ENCODE measurements at places on chromosomes 5 and 9.

GRCh38 chr5:31607546-31607945, 31.4 kb upstream of the PDZD2 start:
- no peak for DNase-seq

DNA sequence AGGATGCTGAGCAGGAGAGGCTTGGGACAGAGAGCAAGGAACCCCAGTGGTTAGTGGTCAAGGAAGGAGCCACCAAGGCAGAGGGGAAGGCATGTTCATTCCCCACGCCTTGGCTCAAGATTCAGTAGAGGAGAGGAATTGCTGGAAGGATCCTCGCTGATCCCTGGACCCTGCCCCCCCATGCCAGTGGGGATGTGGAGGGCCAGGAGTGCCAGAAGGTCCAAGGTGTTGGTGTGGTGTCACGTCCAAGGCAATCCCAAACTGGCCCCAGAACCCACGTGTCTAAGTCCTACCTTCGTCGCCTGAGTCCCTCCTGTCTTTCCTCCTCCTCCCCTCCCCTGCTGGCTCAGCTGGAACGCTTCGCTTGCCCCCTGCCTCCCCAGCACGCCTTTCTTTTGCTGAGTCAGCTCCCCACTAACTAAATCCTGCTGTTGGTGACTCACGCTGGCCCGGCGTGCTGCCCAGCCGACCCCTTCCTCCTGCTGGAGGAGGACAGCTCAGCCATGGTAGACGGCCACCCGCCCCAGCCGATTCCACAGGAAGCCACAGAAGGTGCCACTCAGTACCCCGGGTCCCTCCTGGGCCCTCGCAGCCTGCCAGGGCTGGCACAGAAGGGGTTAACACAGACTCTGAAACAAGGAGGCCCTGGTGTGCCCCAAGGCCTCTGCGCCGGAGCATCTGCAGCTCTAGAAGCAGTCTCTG, 37.6 kb upstream of the ORM1 start:
- no peak for DNase-seq

GRCh38 chr5:174045470-174046025, at the start of gene NSG2:
NSG2 (plus strand) TSS chr5:174045706; CDS start chr5:174046756, 1,050 bp downstream.
- peak; percentile 69 for DNase-seq

DNA sequence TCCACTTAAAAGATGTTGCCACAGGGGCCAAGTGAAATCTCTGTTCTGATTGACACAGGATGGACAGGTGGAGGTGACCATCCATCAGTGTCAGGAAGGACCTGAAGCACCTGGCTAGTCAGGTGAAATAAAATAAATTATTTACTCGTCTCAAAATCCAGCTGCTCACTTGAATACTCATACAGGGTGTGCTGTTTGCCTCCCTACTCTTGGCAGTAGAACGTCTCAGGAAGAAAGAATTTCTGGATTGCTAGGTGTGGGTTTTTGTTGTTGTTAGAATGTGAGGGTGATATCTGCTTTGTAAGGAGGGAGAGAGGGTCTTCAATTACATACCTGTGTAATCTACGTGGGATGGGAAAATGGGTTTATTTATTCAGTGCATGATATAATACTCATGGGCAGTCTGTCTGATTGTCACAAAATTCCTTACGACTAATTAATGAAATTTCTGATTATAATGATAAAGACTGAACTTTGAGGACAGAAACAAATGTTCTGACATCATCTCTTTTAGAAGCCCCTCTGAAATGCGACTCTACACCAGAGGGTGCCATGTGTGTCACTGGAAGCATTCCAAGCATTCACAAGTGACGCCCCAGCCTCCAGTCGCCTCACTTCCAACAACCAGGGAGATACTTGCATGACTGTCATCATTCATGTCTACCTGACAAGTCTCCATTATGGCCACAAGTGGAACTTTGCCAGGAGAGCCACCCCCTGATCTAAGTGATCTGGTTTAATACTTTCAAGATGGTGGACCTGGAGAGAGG, 218.4 kb downstream of the GAPVD1 start:
- DNase-seq, result peak; percentile 18

DNA sequence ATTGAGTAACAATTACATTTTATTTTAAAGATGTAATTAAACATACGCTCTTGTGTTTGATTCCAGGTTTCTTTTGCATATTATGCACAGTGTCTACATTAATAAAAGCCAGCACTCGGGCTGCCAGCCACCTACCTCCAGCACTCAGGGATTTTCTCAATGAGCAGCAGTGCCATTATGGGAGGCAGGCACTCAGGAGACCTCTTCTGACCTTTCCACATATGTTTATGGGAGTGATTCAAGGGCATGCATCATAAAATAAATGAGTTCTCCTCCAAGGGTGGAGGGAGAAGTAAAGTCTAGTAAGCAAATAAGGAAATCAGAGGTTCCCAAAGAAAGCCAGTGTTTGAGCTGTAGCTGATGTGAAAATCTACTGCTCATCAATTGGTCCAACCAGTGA, 119.8 kb upstream of the IRX2 start:
- DNase-seq, result no peak

DNA sequence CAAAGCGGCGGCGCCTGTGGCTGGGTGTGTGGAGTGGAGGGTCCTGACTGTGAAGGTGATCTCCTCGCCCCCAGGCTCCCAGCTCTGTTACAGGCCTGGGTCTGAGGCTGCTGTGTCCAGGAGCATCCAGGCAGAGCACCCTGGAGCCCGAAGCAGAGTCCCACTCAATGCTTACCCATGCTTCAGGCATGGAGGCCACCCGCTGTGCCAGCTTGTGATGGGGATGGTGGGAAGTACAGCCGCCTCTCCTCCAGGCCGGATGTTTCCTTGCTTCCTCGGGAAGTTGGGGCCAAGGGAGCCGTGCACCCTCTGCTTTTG, 255.9 kb upstream of the IRX1 start:
- no peak for DNase-seq

DNA sequence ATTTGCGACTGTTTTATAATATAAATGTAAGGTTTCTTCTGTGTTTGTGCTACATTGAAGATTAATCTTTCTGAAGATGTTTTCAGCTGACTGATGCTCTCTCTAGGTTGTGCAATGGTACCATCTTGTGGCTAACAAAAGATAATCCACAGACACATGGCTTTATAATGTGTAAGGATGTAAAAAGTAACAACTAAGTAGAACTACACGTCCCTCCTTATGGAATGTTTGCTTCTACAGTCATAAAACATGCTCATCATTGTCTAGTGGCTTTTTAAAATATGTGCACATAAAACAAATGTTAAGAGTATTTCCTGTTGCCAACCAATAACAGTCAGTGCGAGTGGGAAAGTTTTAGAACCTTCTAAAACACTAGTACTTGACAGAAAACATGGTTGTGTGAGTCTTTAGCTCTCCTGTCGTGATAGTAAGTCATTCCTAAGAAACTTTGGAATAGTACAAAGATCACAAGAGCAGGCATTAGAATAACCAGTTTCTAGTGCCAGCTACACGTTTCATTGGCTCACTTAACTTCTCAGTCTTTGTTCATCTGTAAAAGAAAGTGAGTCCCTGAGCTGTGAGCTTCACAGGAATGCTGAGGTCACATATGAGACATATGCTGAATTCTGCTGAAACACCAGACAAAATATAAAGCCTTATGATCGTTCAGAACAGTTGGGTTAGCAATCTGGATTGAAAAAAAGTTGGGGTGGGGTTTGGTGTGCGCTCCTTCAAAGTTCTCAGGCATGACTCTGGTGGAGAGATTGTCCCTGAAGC, 75.7 kb upstream of the GLIS3 start:
- peak; percentile 41 for DNase-seq

- no peak for DNase-seq
Observed at GRCh38 chr9:72459308-72459707, 62.1 kb upstream of the TMC1 start.

- no peak for DNase-seq
Observed at GRCh38 chr5:103474677-103475076, 87.9 kb downstream of the NUDT12 start.
